Activated B cell treated with CpG ODN at 0.5 μM for 24 hours (primary cell): ENCODE measurements at places on chromosomes 6 and 20.
A peak's percentile ranks its signal among the peaks of the same experiment; 100 is the strongest.

DNA sequence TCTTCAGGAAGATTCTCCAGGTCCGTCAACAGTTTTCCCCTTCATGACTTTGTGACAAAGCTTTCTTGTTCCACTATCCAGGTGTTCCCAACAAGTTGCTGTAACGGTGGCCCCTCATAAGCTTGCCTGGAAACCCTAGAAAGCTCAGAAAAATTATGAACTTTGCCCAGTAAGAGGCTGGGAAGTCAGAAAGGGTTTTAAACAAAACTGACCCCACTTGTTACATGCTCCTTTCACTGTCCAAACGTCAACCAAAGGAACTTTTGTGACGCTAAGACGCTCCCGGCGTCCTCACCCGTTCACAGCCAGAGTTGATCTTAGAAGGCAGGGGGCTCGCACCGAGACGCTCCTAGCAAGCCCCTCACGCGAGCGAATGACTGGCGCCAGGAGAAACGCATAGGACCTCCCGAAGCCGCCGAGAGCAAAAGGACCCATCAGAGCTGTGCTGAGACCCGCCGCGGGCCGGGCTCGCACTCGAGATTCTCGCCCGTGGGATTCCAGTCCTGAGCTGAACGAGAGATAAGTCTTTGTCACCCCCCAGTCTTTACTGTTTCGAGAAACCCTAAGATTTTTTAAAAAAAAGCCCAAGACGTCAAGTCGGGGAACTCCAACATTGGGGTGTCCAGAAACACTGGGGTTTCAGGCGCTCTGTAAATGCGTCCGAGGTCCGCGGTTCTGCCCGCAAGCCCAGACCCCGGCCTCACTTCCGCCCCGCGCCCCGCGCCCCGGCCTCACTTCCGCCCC is 544 bp upstream of the ACAT2 start:
- DNase-seq, result no peak

- DNase-seq, result no peak
These were observed 56.4 kb upstream of the VSTM2L start for GRCh38 chr20:37846573-37846972.

DNA sequence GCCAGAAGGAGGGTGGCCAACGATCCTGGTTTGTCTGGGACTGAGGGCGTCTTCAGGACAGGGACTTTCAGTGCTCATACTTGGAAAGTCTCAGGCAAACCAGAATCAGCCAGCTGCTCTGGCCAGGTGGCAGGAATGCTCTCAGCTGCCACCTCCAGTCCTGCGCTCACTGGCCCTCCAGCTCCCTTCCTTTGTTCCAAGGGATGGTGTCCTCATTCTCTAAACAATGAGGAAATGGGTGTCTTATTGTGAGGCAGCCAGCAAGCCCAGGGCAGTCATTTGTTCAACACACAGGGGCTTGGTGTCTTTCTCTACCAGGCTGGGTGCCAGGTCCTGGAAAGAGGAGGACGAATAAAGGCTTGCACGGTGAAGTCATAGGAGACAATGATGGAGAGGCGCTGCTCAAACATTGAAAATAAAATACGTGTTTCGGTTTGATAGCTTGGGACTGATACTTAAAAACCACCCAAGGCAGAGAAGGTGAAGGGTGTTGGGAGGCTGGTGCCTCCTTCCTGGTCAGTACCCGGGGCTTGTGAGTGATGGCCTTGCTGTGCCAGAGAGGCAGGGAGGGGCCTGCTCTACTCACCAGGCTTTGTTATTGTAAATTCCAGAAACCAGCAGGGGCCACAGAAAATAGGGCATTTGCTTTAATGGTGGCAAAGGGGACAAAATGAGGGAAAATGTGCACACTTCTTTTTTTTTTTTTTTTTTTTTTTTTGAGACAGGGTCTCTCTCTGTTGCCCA is 11.3 kb upstream of the TMEM181 start:
- no peak for DNase-seq

DNA sequence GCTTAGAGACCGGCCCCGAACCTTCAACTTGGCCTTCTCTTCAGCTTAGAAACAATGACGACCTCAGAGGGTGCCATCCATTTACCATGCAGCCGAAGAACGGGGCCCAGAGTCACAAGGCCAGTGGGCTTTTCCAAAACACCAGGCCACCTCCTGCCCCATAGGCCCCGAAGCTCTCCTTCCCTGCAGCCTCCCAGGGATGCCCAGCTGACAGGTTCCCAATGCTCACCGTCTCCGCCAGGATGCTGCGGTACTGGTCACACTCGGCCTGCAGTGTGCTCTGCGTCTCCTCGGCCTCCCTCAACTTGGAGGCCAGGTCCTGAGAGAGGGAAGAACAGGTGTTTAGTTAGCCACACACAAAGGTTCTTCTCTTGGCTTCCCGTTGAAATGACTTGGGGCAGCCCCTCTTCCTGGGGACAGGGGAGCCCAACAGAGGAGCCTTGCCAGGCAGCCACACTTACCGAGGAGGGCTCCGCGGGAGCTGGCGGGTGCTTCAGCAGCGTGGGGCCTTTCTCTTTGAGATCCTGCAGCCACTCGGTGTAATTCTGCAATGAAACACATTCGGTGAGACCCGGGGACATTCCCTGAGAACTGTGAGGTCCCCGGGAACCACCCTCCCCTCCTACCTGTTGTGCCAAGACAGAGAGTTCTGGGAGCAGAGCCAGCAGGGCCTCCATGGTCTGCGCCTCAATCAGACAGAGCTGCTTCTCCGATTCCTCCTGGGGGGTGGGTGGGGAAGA is 51.5 kb downstream of the DSTN start:
- no peak for DNase-seq

GRCh38 chr6:162014069-162014811 is 713.3 kb downstream of the PRKN start:
- no peak for DNase-seq

DNA sequence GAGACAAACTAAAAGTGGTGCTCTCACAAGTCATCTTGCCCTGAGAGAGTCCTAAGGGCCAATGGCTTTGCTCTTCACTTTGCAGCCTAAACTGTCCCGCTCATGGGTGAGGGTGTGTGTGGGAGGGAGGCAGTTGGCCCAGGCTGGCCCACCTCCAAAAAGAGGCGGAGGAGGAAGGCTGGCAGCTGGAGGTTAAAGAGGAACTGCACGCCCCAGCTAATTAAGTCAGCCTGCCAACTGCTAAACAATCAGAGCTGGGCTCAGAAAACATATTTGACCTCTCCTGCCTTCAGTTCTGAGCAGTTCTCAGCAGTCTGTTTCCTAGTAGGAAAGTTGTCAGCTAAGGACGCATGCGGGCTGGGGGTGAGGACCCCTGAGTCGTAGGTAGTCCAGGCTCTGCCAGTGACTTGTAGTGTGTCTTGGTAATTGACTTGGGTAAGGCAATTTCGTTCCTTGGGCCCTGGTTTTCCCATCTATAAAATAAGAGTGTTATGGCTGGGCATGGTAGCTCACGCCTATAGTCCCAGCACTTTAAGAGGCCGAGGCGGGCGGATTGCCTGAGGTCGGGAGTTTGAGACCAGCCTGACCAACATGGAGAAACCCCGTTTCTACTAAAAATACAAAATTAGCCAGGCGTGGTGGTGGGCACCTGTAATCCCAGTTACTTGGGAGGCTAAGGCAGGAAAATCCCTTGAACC is 17.0 kb downstream of the GSS start:
- no peak for DNase-seq

DNA sequence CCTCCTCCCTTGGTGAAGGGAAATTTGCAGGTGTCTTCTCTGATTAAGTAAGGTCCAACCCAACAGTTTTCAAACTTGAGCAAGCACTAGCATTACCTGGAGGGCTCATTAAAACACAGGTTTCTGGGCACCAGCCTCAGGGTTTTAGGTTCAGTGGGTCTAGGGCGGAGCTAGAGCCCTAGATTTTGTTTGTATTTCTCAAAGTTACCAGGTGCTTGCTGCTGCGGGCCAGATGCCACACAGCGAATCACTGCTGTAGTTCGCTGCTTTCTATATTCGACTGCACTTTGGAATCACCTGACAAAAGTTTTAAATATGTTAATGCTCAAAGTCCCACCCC is 869 bp downstream of the COL21A1 start:
- no peak for DNase-seq

GRCh38 chr20:36562724-36563123 is 10.7 kb upstream of the TGIF2 start:
- DNase-seq, result no peak

DNA sequence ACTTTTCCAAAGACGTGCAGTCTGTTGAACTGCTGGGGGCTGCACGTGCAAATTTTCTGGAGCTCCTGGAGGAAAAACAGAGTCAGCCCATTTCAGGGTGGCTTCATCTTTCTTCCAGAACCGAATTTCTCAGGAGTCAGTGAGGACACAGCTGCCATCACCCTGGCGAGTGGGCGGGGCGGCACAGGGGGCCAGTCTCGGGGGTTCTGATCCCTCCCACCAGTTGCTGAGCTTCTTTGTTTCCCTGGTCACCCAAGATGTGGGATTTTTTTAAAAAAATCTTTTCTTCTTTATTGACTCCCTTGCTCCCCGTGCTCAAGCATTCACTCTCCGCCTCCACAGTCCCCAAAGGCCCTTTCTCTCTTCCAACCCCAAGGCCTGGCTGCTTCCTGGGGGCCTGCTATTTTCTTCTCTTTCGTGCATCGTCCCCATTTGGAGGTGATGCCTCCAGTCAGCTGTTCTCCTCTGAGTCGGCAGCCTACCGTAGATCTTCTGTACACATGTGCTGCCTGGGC is 8.9 kb downstream of the C6orf118 start:
- DNase-seq, result no peak

DNA sequence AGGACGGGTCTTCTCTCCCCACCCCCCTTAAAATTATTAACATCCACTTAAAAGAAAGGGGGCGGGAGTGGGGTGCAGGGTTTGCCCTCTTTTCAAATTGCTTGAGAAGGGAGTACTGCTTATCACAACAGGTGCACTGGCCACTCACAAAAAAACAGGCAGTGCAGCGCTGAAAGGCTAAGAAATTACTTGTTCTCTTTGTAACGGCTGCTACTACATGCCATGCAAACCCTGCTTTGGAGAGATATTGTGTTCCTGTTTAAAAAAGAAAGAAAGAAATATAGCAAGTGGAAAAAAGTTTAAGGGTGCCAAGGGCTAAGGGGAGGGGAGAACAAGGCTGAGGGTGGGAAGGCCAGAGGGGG is 312.7 kb upstream of the JARID2 start:
- DNase-seq, result no peak

- no peak for DNase-seq
These were observed 8.5 kb downstream of the ENPP4 start for GRCh38 chr6:46138281-46138680.

GRCh38 chr20:56422824-56423189 is 10.7 kb downstream of the CASS4 start:
- no peak for DNase-seq

DNA sequence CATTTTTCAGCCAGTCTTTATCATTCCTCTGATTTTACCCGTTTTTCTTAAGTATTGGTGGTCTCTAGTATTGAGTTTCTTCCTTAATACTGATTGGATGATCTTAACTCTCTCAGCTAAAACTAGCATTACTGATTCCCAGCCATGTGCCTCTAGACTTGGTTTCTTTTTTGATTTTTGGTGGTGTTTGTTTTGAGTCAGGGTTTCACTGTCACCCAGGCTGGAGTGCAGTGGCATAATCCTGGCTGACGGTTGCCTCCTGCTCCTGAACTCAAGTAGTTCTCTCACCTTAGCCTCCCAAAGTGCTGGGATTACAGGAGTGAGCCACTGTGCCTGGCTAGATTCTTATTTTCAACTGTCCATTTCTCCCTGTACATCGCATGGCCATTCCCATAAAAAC is 24.9 kb downstream of the DPPA5 start:
- no peak for DNase-seq

GRCh38 chr6:12203001-12203400 is 87.2 kb upstream of the EDN1 start:
- DNase-seq, result no peak

DNA sequence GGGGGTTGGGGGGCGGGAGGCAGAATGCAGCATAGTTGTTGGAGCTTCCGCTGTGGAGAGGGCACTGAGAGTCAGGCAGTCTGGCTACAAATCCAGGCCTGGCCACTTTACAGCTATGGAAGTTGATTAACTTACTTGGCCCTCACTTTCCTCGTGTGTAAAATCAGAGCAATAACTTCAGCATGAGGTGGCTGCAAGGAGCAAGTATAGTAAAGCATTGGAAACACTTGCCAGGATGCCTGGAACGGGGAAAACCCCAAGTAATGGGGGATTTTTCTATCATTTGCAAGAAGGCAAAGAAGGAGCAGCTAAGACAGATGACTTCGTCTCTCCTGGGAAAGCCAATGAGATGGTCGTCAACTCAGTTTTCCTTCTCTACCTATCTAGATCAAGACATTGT is 35.8 kb downstream of the AGPAT4 start:
- no peak for DNase-seq

- DNase-seq, result no peak
These were observed 1.9 kb downstream of the FOXA2 start for GRCh38 chr20:22582386-22582963.

DNA sequence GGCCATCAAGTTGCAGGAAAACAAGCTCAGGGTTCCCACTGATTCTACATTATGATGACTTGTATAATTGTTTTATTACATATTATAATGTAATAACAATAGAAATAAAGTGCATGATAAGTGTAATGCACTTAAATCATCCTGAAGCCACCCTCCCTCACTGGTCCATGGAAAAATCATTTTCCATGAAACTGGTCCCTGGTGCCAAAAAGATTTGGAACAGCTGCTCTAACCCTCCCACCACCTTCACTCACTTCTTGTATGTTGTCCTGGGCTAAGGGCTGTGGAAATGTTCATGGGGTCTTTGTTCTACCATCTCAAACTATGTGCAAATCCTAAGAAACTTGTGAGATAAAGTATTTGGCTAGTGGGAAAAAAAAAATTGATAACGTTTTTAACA is 133.8 kb downstream of the LRRC1 start:
- no peak for DNase-seq

DNA sequence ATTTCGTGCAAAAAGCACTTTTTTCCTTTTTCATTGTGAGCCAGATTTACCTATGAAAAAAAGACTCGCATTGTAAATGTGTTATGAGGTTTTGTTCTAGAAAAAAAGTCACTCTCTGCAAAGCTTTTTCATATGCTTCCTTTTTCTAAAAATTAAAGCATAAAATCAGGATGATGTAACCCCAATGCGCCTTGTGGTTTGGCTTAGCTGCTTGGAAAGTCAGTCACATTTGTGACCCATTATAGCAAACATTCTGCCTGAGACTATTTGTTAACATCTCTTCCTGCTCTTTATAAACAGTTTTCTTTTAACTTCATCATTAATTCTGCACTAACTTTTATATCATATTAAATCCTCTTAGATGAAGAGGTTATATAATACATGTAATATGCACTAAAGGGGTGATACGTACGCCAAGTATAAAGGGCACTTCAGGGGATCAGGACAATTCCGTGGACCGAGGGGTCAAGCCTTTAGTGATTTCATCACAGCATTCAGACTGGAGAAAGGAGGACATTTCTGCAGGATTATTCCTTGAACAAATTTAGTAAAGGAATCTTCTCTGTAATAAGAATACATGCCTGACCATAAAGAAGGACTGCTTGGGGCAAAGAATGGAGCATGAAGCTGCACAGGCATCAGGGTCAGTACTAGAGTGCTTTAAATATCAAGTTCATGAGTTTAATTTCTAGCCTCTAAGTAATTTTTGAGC is 48.1 kb upstream of the SMLR1 start:
- no peak for DNase-seq

GRCh38 chr20:58715801-58716475 is 23.3 kb downstream of the NPEPL1 start:
- DNase-seq, result no peak

- DNase-seq, result peak; percentile 48
These were observed 1.6 kb upstream of the DBNDD2 start for GRCh38 chr20:45406260-45407066.

- DNase-seq, result no peak
These were observed 88.2 kb downstream of the KCNB1 start for GRCh38 chr20:49394264-49394663.
